ENCODE measurements at places on chromosomes 4 and X. TPM values are rescaled to one million over a fixed set of nuclear protein-coding genes. Genes with fewer than 3 reads are reported as not detected.

- no peak for DNase-seq
Observed at GRCh38 chr4:53782458-53782845, 191.2 kb upstream of the LNX1 start.

The PABPC5 gene
- 0.41 TPM for total RNA-seq

The MAGEC3 gene
- not detected for total RNA-seq

GRCh38 chr4:1237981-1238675, 10.8 kb downstream of the CTBP1 start:
- no peak for DNase-seq

DNA sequence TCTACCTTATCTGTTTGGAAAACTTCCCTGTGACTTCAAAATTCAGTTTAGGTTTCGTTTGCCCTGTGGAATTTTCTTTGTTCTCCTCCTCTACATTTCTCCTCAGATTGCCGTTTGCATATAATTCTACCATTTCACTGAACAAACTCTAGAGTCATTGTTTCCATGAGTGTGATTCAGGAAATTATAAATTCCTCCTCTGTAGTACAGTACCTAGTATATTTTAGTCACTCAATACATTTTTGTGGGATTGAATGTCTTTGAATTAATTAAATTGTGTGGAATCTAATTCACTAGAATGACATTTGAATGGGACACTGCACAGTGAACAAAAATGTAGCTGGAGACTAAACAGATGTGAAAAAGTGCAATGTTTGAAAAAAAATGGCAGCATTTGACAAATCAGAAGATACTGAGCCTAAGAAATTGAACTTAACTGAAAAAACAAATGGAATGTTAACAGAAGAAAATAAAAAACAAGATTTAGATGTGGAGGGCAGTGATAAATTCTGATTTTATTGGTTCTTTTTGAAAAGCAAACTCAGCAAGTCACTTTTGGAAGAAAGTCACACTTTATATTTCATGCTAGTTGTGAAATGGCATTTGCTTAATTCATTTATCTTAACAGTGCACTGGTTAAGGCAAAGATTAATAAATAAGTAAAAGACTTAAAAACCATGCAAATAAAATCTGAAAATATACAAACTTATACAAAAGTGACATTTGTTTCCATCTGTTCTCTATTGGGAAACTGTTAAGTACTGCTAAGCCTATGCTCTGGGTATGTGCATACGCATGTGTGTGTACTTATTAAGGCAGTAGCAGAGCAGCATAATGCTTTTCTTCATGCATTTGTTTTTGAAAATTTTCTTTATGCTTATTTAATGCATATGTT, 512.3 kb downstream of the FAT4 start:
- no peak for DNase-seq

GRCh38 chr4:170091069-170091696, 1.4 kb upstream of the AADAT start:
- DNase-seq = no peak

DNA sequence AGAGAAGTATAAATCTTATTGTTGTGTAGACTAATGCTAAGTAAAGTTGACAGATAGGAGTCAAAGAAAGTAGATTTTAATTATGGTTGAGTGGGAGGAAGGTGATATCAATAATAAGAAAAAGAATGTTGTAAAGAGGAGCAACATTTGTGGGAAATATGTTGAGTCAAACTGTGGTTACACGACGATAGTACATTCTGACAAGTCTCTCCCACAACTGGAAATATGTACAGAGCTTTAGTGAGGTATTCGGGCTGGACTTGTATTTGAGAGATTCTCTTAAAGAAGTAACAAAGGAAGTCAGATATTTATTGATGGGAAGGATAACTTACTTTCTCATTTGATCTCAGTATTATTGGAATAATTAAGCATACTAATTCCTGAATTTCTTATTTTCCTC, 525.3 kb upstream of the MAGEB2 start:
- no peak for DNase-seq

GRCh38 chr4:142150483-142150882, 514.1 kb downstream of the IL15 start:
- DNase-seq = no peak

- DNase-seq = no peak
Observed at GRCh38 chr4:83054928-83055327, 19.9 kb downstream of the COPS4 start.

All from mucosa of descending colon (tissue), 3 donors.